Cerebellum (tissue), 4 donors: ENCODE measurements at places on chromosomes 4 and X. TPM values are rescaled to one million over a fixed set of nuclear protein-coding genes. Genes with fewer than 3 reads are reported as not detected.

Gene SPARCL1
- total RNA-seq, result 83.3 TPM

Gene MGAT4D
- total RNA-seq, result not detected

Gene DMP1
- not detected for total RNA-seq

Gene ZNF280C
- 11.5 TPM for total RNA-seq

Gene HSFX2
- 0.54 TPM for total RNA-seq

Gene SRPX2
- total RNA-seq, result 1.4 TPM

Gene ATOH1
- 6.3 TPM for total RNA-seq

Gene SAGE1
- not detected for total RNA-seq

Gene ATP1B4
- not detected for total RNA-seq

Gene MND1
- total RNA-seq, result 5.3 TPM

Gene HSD17B13
- 0.36 TPM for total RNA-seq

Gene ETDB
- not detected for total RNA-seq

Gene SYTL4
- total RNA-seq, result 3.4 TPM

Gene ASB12
- 0.54 TPM for total RNA-seq

Gene IQSEC2
- total RNA-seq, result 10.9 TPM

Gene SSX2
- total RNA-seq, result not detected

Gene CTAG2
- total RNA-seq, result not detected

Gene RRH
- 0.64 TPM for total RNA-seq

Gene GLRB
- 21.6 TPM for total RNA-seq

Gene BMX
- 0.09 TPM for total RNA-seq

Gene RIPPLY1
- total RNA-seq, result not detected

Gene RAB9B
- total RNA-seq, result 24.1 TPM

Gene CCNA2
- total RNA-seq, result 17.1 TPM

Gene DMRTC1B
- total RNA-seq, result 0.36 TPM

Gene GPC3
- 13.8 TPM for total RNA-seq

Gene ODAM
- total RNA-seq, result not detected

Gene EGF
- 0.45 TPM for total RNA-seq

Gene CLDN22
- not detected for total RNA-seq

Gene FREM3
- total RNA-seq, result 6.5 TPM

Gene ABCG2
- total RNA-seq, result 12.7 TPM

Gene IGFBP7
- total RNA-seq, result 26.9 TPM

Gene SSX3
- not detected for total RNA-seq

Gene ZNF630
- total RNA-seq, result 5.5 TPM

Gene NKX3-2
- total RNA-seq, result 0.18 TPM

Gene USP26
- total RNA-seq, result not detected

Gene GABRE
- total RNA-seq, result 18.7 TPM

Gene KLHL5
- total RNA-seq, result 116 TPM

Gene GC
- not detected for total RNA-seq

Gene TMEM150C
- total RNA-seq, result 15.2 TPM

Gene FMR1NB
- not detected for total RNA-seq

Gene TBC1D14
- total RNA-seq, result 94.1 TPM

Gene CCDC110
- total RNA-seq, result 5.1 TPM

Gene TASL
- total RNA-seq, result 0.73 TPM

Gene AKAP4
- not detected for total RNA-seq

Gene TDO2
- total RNA-seq, result not detected

Gene VCX3A
- not detected for total RNA-seq

Gene GYG2
- total RNA-seq, result 11.1 TPM

Gene RNF212
- 6.6 TPM for total RNA-seq

Gene TECRL
- not detected for total RNA-seq

Gene ATP2B3
- total RNA-seq, result 5.6 TPM

Gene RAB41
- not detected for total RNA-seq
